Left colon (tissue), 2 donors: ENCODE measurements at places on chromosomes 4 and X. TPM values are rescaled to one million over a fixed set of nuclear protein-coding genes. Genes with fewer than 3 reads are reported as not detected.

The VCX3B gene
- total RNA-seq = not detected

GRCh38 chr4:18942874-18943273 lies 921.3 kb upstream of the LCORL start:
- DNase-seq = no peak

- DNase-seq = no peak
These were observed 288.6 kb downstream of the NAF1 start for GRCh38 chr4:162878096-162878495.

GRCh38 chr4:109795059-109795458 lies 6.7 kb downstream of the CFI start:
- DNase-seq = no peak

GRCh38 chrX:13836575-13836974 lies 19.7 kb upstream of the GPM6B start:
- no peak for DNase-seq

- DNase-seq = no peak
These were observed 326.4 kb downstream of the PPP3CA start for GRCh38 chr4:101020956-101021355.

The TREX2 gene
- 0.42 TPM for total RNA-seq

The SSX4 gene
- total RNA-seq = not detected

DNA sequence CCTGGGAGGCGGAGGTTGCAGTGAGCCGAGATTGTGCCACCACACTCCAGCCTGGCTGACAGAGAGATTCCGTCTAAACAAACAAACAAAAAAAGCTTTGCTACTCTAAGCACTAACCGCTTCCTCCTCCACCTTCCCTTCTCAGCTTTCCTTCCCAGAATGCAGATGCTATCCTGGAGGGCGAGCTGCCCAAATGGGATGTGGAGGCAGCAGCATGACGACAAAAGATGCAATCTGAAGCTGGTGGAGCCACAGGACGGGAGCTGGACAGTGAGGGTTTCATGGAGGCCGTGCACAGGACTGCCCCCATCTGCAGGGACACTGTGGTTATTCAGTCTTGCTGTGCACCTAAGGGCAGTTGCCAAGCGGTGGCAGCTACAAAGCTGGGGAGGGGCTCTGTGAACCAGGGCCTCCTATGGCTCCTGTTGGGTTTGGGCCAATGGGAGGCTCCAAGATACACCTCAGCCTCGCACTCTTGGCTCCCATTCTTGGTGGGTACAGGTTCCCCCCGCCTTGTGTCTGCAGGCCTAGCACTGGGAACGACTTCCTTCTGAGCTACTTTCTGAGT lies 47.4 kb downstream of the WDR1 start:
- DNase-seq = no peak

DNA sequence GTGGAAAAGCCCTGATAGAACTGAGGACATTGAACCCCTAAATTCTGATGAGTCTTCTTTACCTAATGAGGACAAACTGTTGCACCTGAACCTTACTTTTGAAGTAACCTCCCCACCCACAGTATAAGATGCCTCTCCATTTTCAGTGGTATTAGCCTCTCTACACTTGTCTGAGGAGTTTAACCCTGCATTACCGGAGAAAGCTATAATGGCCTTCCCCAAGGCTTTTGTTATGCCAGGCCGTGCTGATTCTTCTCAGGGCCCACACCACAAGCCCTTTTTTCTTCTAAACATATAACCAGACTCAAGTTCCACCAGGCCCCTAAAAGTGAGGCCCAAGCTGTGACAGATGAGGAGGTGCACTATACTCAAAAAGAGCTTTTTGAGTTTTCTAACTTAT lies 345.8 kb upstream of the GRID2 start:
- DNase-seq = no peak

DNA sequence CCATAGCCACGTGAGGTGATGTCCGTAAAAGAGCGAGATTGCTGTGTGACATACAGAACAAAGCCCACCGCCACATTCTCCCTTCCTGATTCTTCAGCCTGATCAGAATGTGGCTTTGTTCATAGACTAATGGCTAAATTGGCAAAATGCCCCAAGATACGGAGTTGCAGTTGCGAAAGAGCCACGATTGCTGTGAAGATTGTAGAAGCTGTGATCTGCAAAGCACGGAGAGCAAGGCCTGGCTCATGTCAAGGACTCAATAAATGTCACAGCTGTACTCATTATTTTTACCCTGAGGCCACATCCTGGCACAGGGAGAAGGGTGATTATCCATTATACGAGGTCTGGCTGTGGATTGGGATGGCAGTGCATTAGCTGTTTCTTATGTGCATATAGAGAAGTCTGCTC lies 34.2 kb downstream of the ARSD start:
- DNase-seq = no peak

The TEC gene
- total RNA-seq = 3.1 TPM

DNA sequence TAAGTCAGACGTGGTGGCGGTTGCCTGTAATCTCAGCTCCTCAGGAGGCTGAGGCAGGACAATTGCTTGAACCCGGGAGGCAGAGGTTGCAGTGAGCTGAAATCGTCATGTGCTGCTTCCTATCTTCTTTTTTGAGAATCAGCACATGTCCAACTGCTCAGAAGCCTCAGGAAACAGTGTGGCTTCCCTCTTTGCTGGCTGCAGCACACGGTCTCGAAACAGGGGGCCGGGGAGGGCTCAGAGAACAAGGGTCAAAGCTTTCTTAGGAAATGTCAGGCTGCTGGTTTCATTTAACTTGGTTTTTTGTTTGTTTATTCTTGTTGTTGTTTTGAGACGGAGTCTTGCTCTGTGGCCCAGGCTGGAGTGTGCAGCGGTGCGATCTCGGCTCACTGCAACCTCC lies 31.3 kb downstream of the CRLF2 start:
- no peak for DNase-seq

- no peak for DNase-seq
These were observed 1.8 kb downstream of the PPP1R2C start for GRCh38 chrX:42776195-42776594.
